ENCODE measurements at places on chromosomes 3 and 15. TPM values are rescaled to one million over a fixed set of nuclear protein-coding genes. Genes with fewer than 3 reads are reported as not detected.

DNA sequence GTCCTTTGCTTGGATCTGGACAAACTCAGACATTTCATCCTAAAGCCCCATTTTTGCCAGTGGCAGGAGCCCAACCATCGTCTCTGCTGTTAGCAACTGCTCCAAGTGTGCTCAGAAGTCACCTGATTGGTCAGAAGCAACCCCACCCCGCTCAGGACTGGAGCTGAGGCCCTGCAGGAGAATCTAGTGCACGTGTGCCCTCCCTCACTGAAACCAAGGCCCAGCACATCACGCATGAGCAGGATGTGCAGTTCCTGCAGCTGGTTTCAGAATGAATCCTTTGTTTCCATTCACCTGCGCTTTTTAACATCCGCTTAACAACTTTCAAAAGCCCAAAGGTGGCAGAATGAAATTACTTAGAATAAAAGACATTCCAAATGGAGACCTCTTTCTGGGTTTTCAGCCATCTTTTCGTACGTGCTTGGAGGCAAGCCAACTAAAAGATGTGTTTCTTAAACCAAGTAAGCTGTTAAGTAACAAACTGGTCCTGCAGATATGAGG, 81.2 kb downstream of the SRGAP3 start:
- H3K27ac ChIP-seq = no peak overlapping the region
- H3K4me1 ChIP-seq = peaks cover 14% of the 10 kb centered on the region
- H3K36me3 ChIP-seq = no peaks in the 10 kb centered on the region
- peak; percentile 60 for DNase-seq
- H3K4me3 ChIP-seq = no peak overlapping the region
- H3K27me3 ChIP-seq = no peaks in the 10 kb centered on the region

DNA sequence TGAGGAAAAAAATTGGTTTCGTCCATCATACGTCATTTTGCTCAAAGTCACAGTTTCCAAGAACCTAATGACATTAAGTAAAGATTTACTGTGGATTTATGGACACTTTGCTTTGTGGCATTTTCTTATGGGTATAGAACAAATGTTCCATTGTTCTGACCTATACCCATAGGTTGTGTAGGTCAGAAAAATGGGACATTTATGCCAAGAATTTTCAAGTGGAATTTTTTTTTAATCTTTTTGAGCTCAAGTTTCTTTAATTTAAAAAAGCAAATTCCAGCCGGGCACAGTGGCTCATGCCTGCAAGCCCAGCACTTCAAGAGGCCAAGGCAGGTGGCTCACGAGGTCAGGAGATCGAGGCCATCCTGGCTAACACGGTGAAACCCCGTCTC, 187.5 kb upstream of the TPM1 start:
- DNase-seq = no peak
- H3K36me3 ChIP-seq = no peaks in the 10 kb centered on the region
- no peak overlapping the region for H3K27ac ChIP-seq
- peaks cover 17% of the 10 kb centered on the region for H3K4me1 ChIP-seq

GRCh38 chr3:126216416-126216815, 36.0 kb upstream of the ALDH1L1 start:
- H3K4me3 ChIP-seq = no peak overlapping the region
- peaks cover 20% of the 10 kb centered on the region for H3K27me3 ChIP-seq
- no peaks in the 10 kb centered on the region for H3K36me3 ChIP-seq
- DNase-seq = no peak
- peaks cover 6% of the 10 kb centered on the region for H3K4me1 ChIP-seq

DNA sequence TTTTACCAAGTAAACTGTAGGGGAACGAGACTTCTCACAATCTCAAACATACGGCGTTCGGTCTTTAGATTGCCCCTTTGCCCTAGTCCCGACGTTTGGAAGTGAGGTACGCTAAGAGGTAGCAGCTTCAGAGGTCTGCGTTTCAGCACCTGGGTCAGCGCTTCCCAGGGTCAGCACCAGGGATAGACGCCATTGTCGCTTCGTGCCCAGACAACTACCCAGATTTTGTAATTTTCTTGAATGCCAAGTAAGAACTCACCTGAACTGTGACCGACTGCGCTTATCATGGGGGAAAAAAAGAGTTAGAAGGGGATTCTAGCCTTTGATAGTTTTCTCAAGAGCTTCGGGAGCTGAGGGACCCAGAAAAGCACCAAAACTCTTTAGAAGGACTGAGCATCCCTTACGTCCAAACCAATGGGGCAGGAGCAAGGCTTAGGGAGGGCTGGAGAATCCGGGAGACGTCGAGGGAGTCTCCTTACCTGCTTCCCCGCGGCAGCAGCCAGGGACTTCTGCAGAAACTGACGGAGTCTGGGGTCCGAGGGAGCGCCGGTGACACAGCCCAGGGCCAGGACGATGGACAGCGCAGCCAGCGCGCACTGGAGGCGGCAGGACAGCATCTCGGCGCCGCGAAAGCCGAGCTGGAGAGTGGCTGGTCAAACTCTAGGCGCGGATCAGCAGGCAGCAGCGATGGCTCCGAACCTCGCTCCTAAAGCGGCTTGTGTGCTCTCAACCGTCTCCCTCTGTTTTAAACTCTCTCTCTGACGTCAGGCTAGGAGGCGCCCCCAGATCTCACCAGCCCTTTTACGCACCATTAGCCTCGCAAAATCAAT, at the start of gene SST:
TSS of gene SST (minus strand) at position 720 of the 830 bp plus-strand sequence. CDS start at position 617, 103 bp downstream.
- H3K36me3 ChIP-seq = no peaks in the 10 kb centered on the region
- peak within 1 kb of the TSS; percentile 26 for H3K4me3 ChIP-seq
- DNase-seq = peak; percentile 92
- peaks cover 2% of the 10 kb centered on the region for H3K4me1 ChIP-seq

The ROBO2 gene
- 12.3 TPM for total RNA-seq

Measured in neural progenitor cell (in vitro differentiated cells).